ENCODE measurements at places on chromosomes 6 and 20.

GRCh38 chr6:41037107-41037900 lies 1.7 kb downstream of the UNC5CL start:
- H3K36me3 ChIP-seq: no peaks in the 10 kb centered on the region
- no peak for DNase-seq
- no peaks in the 10 kb centered on the region for H3K4me1 ChIP-seq
- H3K4me3 ChIP-seq: no peak overlapping the region

- no peak overlapping the region for H3K27ac ChIP-seq
Observed at GRCh38 chr20:14335052-14335451, 2.4 kb downstream of the FLRT3 start.

DNA sequence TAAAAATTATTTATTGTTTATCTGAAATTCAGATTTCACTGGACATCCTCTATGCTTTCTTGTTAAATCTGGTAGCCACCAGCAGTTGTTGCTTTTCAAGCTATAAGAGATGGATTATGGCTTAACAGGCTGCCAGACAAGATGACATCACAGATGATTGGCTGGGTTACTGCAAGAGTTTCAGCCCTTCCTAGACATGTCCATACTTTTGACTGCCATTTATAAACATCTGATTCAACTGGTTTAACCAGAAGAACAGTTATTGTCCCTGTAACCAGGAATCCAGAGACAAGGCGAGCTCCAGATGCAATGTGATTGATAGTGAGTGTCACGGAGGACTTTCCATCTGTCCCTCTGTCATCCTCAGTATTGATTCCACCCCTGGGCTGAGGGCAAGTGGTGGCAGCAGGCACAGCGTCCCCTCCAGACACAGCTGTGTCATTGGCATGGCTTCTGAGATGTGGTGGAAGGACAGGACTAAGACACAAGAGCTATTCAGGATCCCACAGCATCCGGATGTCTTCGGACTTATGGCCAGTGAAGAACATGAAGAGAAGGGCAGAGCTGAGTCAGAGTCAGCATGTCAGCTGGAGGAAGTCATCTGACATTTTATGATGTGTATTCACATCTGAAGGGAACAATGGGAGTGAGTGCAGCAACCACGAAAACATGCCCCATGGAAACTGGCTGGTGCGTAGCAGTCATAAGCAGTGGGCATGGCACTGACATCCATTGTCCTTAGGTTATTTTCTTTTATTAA lies 284.5 kb upstream of the CDYL start:
- H3K27me3 ChIP-seq: no peaks in the 10 kb centered on the region
- H3K4me3 ChIP-seq: no peak overlapping the region
- no peaks in the 10 kb centered on the region for H3K4me1 ChIP-seq

GRCh38 chr6:110512991-110513390 lies 36.6 kb upstream of the SLC22A16 start:
- no peaks in the 10 kb centered on the region for H3K36me3 ChIP-seq
- no peak overlapping the region for H3K27ac ChIP-seq
- no peak for DNase-seq
- no peaks in the 10 kb centered on the region for H3K4me1 ChIP-seq

DNA sequence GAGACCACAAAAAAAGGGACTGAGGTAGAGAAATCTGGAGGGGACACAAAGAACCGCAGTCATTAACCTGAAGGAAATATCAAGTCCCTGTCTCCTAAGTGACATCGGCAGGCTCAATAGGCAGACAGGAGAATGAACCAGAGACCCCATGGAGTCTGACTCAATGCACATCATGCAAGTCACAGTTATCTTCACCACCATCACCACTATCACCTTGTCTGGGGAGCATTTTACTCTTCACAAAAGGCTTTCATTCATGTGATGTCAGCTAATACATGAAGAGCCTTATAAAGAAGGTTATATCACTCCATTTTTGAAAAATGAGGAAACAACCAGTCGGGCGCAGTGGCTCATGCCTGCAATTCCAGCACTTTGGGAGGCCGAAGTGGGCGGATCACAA lies 4.4 kb downstream of the TAP1 start:
- H3K4me1 ChIP-seq: no peaks in the 10 kb centered on the region
- no peak overlapping the region for H3K4me3 ChIP-seq
- H3K27me3 ChIP-seq: peaks cover 14% of the 10 kb centered on the region
- no peak overlapping the region for H3K27ac ChIP-seq
- DNase-seq: no peak
- H3K36me3 ChIP-seq: no peaks in the 10 kb centered on the region

GRCh38 chr6:167551628-167552257 lies 226.9 kb downstream of the TTLL2 start:
- no peaks in the 10 kb centered on the region for H3K36me3 ChIP-seq
- no peaks in the 10 kb centered on the region for H3K4me1 ChIP-seq
- DNase-seq: no peak
- H3K4me3 ChIP-seq: no peak overlapping the region

GRCh38 chr6:46867411-46867810 lies 54.3 kb downstream of the ADGRF5 start:
- H3K4me1 ChIP-seq: no peaks in the 10 kb centered on the region
- H3K36me3 ChIP-seq: no peaks in the 10 kb centered on the region
- no peaks in the 10 kb centered on the region for H3K27me3 ChIP-seq
- H3K27ac ChIP-seq: no peak overlapping the region
- no peak overlapping the region for H3K4me3 ChIP-seq

DNA sequence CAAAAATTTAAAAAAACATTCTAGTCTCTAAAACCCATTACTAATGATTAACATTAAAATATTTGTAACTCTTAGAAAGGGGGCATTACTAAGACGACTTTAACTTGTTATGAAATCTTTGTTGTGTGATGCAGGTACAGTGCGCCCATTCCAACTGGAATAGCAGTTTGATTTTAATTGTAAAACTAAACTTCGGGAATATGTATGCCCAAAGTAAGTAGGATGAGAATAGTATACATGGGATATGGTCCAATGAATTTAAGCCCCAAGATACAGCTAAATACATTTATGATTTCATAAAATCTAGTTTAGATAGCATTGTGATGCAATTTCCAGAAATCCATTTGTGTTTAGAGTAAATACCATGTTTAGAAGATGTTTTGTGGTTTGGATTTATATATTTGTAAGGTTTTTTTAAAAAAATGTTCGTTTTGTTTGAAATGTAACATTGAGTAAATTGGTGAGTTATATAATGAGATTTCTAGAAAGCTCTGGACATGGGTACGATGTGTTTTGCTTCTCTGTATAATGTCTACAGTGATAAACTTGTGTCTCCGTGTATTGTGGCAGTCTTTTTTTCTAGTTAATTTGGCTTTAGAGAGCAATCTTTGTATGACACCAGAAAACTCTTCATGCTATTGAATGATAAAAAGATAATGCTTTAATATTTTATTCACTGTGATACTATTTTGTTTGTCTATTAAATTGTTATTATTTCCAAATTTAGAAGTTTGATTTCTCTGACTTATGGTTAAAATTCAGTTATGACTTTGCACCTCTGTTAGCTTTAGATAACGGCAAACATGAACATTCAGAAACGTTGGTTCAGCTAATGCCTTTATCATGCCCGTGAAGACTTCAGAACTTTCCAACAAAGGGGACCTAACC lies 54.8 kb downstream of the RNF182 start:
- H3K27me3 ChIP-seq: no peaks in the 10 kb centered on the region
- DNase-seq: no peak
- no peaks in the 10 kb centered on the region for H3K36me3 ChIP-seq
- H3K4me3 ChIP-seq: no peak overlapping the region
- no peaks in the 10 kb centered on the region for H3K4me1 ChIP-seq

- H3K36me3 ChIP-seq: no peaks in the 10 kb centered on the region
- no peak overlapping the region for H3K4me3 ChIP-seq
- DNase-seq: no peak
- H3K27me3 ChIP-seq: no peaks in the 10 kb centered on the region
- no peaks in the 10 kb centered on the region for H3K4me1 ChIP-seq
- H3K27ac ChIP-seq: no peak overlapping the region
Observed at GRCh38 chr20:53074811-53075314, 102.7 kb downstream of the TSHZ2 start.

DNA sequence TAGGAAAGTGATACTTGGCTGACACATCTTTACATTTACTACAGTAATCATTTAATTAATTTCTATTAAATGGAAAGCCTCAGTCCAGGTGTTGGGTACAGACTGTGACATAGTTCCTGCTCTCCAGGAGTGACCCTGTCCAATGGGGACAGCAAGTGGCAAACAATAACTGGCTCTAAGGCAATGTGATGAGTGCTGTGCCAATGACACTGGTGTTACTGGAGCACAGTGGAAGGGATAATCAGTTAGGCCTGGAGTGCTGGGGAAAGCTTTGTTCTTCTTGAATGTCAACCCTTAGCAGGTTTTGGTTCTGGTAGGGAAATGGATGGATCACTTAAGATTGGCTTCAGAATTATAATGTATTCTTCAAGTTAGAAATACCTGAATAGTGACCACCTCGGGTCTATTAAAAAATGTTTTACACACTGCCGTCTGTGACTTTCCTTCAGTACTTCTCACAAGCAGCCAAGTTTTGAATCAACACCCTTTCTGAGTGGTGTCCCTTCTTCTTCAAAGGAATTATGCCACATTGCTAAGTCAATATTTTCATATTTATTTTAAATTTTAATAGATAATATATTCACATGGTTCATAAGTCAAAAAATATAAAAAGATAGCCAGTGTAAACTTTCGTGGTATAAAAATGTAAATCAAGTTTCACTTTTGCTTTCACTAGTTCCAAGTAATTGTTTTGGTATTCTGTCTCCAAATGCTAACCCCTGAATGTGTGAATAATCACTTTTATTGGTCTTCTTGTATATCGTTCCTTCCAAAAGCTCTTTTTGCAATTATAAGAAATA lies 9.6 kb downstream of the CMTR1 start:
- no peaks in the 10 kb centered on the region for H3K4me1 ChIP-seq
- H3K36me3 ChIP-seq: no peaks in the 10 kb centered on the region
- no peak overlapping the region for H3K4me3 ChIP-seq
- H3K27me3 ChIP-seq: no peaks in the 10 kb centered on the region
- H3K27ac ChIP-seq: no peak overlapping the region
- DNase-seq: no peak

DNA sequence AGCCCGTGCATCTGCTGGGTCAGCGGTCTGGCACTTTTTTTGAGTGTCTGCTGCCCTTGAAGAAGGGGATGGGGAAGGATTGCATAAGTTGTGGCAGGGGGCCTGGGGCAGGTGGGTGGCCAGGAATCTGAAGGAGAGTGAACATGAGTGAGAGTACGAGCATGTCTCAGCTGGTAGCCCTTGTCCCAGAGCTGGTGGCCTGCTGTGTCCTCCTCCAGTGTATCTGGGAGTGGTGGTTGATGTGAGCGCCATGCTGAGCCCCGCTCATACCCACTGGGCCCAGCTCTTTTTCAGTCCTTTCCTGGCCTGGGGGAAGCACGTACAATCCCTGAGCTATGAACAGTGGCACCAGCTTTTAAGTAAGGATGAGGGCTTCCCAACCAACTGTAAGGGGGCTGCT lies 136.2 kb upstream of the AGPAT4 start:
- H3K27ac ChIP-seq: no peak overlapping the region
- H3K4me3 ChIP-seq: no peak overlapping the region
- no peak for DNase-seq
- H3K36me3 ChIP-seq: no peaks in the 10 kb centered on the region

DNA sequence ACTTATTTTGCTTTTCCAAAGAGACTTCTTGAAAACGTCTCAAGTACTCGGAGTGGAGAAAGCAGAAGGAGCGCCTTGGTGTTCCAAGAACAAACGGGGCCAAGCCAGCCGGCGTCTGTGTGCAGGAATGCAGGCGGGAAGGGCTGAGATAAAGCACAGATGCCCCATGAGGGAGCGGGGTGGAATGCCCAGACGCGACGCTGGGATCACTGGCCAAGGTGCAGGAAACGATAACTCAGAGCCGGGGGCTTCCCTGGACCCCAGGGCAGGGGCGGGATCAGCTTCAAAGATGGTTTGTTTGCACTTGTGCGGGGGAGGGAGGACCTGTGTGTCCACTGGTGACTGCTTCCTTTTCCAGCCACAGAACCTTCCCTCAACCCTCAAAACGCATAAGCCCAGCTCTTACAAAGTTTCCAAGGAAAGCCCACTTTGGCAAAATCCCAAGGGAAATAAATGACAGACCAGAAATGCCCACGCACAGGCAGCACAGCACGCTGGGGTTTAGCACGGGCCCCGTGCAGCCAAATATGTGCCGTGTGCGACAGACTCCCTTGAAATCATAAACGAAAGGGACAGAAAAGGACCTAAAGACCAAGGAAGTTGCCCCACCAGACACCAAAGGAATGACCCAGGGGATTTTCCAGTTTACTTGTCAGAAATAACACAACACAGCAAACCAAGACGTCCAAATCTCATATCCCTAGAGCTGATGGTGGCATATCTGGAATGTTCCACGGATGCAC lies 113.9 kb downstream of the NFATC2 start:
- H3K4me3 ChIP-seq: no peak overlapping the region
- DNase-seq: peak; percentile 55
- no peaks in the 10 kb centered on the region for H3K36me3 ChIP-seq
- no peaks in the 10 kb centered on the region for H3K27me3 ChIP-seq
- H3K27ac ChIP-seq: no peak overlapping the region

GRCh38 chr6:149863698-149864577 lies at the start of gene LRP11:
LRP11 (minus strand) TSS chr6:149864359; CDS start chr6:149864020, 339 bp downstream.
- no peaks in the 10 kb centered on the region for H3K36me3 ChIP-seq
- DNase-seq: peak; percentile 92
- H3K27ac ChIP-seq: no peak within 1 kb of the TSS
- peak within 1 kb of the TSS; percentile 57 for H3K4me3 ChIP-seq
- H3K27me3 ChIP-seq: no peaks in the 10 kb centered on the region
- H3K4me1 ChIP-seq: no peaks in the 10 kb centered on the region

- no peaks in the 10 kb centered on the region for H3K27me3 ChIP-seq
- H3K27ac ChIP-seq: no peak overlapping the region
- peaks cover 10% of the 10 kb centered on the region for H3K4me1 ChIP-seq
Observed at GRCh38 chr20:58670102-58670501, 19.0 kb downstream of the STX16 start.

DNA sequence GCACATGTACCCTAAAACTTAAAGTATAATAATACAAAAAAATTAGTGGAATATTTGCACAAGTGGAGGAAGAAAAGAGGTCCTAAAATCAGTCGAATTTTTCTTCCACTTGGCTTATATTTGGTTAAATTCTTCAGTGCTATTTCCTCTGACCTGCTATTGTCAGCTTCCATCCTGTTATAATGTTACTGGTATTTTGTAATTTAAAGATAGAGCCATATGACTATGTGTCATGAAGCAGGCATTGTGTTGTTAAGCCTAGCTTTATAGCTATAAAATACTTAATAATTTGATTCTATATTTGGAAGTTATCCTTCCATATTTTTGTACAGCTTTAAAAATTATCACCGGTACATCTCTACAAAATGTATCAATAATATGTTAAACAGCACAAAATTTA lies 455.9 kb upstream of the MARCKS start:
- H3K4me1 ChIP-seq: no peaks in the 10 kb centered on the region
- no peak for DNase-seq
- no peaks in the 10 kb centered on the region for H3K36me3 ChIP-seq
- H3K27ac ChIP-seq: no peak overlapping the region
- no peak overlapping the region for H3K4me3 ChIP-seq

GRCh38 chr6:24752917-24753492 lies 21.7 kb upstream of the GMNN start:
- H3K27ac ChIP-seq: no peak overlapping the region
- H3K27me3 ChIP-seq: no peaks in the 10 kb centered on the region
- DNase-seq: no peak
- H3K36me3 ChIP-seq: no peaks in the 10 kb centered on the region
- no peak overlapping the region for H3K4me3 ChIP-seq

GRCh38 chr6:39388606-39389483 lies 66.3 kb upstream of the KCNK16 start:
- H3K36me3 ChIP-seq: no peaks in the 10 kb centered on the region
- H3K4me1 ChIP-seq: no peaks in the 10 kb centered on the region
- no peak overlapping the region for H3K27ac ChIP-seq

- DNase-seq: no peak
- H3K4me1 ChIP-seq: no peaks in the 10 kb centered on the region
- H3K36me3 ChIP-seq: no peaks in the 10 kb centered on the region
- no peak overlapping the region for H3K27ac ChIP-seq
Observed at GRCh38 chr6:108635505-108636226, 74.9 kb downstream of the FOXO3 start.
